T-helper 17 cell (primary cell): ENCODE measurements at places on chromosomes 6 and 20. TPM values are rescaled to one million over a fixed set of nuclear protein-coding genes. Genes with fewer than 3 reads are reported as not detected.

Gene PROCR
- total RNA-seq: 1.5 TPM

Gene DOK5
- total RNA-seq: not detected

Gene FOXS1
- total RNA-seq: not detected

Gene MROH8
- total RNA-seq: 2.0 TPM

Gene SLC24A3
- 6.1 TPM for total RNA-seq

Gene ASF1A
- 20.6 TPM for total RNA-seq

Gene MEI4
- 0.20 TPM for total RNA-seq

Gene TP53INP2
- 62.0 TPM for total RNA-seq

Gene ULBP1
- not detected for total RNA-seq

Gene BANF2
- total RNA-seq: not detected

Gene SLC17A3
- 1.3 TPM for total RNA-seq

Gene LY86
- total RNA-seq: 0.73 TPM

Gene SERPINB1
- 39.2 TPM for total RNA-seq

Gene FANCE
- total RNA-seq: 4.5 TPM

Gene ETV7
- 0.37 TPM for total RNA-seq

Gene EPB41L1
- total RNA-seq: 0.23 TPM

Gene IL17A
- 0.50 TPM for total RNA-seq

Gene HDGFL1
- not detected for total RNA-seq

Gene HRH3
- not detected for total RNA-seq

Gene CTAGE9
- not detected for total RNA-seq

Gene AGPAT4
- total RNA-seq: 19.2 TPM

Gene UTRN
- total RNA-seq: 232 TPM

Gene DNPH1
- total RNA-seq: 32.3 TPM

Gene MACROD2
- total RNA-seq: not detected

Gene HINT3
- 10.6 TPM for total RNA-seq

Gene PEX3
- total RNA-seq: 8.2 TPM

Gene KCNK5
- total RNA-seq: 0.78 TPM

Gene HLA-DPB1
- 77.4 TPM for total RNA-seq

Gene CRIP3
- total RNA-seq: 1.3 TPM

Gene LY6G5C
- total RNA-seq: 4.6 TPM

Gene MOG
- not detected for total RNA-seq

Gene FAM217A
- not detected for total RNA-seq

Gene NNAT
- not detected for total RNA-seq

Gene GNAS-AS1
- 0.72 TPM for total RNA-seq

Gene MUC21
- not detected for total RNA-seq

Gene GRIK2
- total RNA-seq: not detected

Gene CASS4
- 7.1 TPM for total RNA-seq

Gene NR2E1
- total RNA-seq: not detected

Gene BPIFB2
- total RNA-seq: not detected

Gene ME1
- total RNA-seq: not detected

Gene SIRPB1
- total RNA-seq: 4.4 TPM
